Stimulated activated CD4-positive, alpha-beta T cell treated with anti-CD3 and anti-CD28 coated beads, Interleukin-1b, Interleukin-23, amount 100 ng/mL, for 1 hour (primary cell): ENCODE measurements at places on chromosomes 2 and 18.

DNA sequence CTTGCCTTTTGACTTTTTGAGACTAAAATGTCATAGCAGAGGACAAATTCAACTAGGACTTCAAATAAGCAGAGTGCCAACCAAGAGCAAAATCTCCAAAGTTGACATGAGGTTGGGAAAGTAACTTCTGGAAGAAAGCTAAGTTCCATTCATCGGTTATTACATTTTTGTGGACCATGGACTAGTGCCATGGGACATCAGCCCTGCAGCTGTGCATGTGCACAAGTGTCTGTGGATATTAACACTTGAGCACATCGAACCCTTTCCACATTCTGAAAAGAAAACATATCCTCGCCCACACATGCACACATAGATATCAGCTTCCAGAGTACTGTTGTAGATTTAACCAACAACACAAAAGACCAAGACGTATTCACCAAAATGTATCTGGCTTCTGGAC is 262.6 kb downstream of the NYAP2 start:
- no peak for DNase-seq

GRCh38 chr2:170013802-170014551 is 164.0 kb upstream of the MYO3B start:
- DNase-seq: no peak

DNA sequence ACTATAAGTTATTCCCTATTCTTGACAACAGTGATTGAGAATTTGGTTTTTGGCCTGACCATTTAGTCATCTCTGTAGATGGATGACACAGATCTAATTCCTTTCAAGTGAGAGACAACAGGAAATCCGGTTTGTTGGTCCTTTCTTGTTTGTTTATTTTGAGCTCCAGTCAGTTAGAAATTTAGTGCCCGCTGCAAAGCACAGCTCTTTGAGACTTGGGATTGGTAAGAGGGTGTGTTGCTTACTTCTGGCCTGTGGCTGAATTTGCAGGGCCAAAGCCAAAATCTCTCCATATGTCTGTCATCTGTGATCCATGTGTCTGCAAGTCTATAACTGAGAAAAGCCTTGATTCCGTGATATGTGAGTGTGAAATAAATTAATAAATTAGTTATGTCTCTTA is 74.3 kb downstream of the BIN1 start:
- no peak for DNase-seq

- DNase-seq: no peak
These were observed 293.9 kb upstream of the PARD3B start for GRCh38 chr2:204251158-204251997.

- no peak for DNase-seq
These were observed 395.5 kb downstream of the STK39 start for GRCh38 chr2:167851876-167852275.

- no peak for DNase-seq
These were observed 46.3 kb downstream of the ATL2 start for GRCh38 chr2:38330754-38331153.
